IMR-90 (cell line): ENCODE measurements at places on chromosomes 1 and 21.

DNA sequence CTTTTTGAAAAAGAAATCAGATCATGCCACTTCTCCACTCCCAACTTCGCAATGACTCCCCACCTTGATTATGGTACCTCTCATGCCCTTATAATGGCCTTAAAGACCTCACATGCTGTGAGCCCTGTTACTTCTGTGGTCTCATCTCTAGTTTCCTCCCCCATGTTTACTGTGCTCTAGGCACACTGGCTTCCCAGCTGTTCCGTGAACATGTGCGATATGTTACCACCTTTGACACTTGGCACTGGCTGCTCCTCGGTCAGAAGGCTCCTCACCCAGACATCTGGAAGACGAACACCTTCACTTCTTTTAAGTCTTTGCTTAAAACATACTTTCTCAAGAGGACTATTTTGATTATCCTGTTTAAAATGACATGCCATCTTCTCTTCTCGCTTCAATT, 14.3 kb upstream of the NTMT2 start:
- DNase-seq, result no peak

DNA sequence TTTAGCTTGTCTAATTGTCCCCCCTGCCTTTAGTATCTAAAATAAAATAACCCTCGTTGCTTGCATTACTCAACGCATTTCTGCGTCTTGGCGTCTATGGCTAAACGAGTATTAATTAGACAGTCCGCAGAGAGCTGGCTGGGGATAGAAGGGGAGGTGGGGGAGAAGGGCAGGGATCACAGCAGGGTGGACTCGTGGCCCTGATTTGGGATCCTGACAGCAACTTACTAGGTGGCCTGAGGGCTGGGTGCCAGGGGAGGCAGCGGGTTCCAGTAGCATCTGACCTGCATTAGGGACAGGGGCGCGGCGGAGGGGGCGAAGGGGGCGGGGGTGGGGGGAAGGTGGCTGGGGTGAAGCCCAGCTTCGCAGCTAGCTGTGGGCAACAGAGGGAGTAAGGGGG, 1.1 kb upstream of the BACE2 start:
- DNase-seq, result no peak

GRCh38 chr1:950268-950667, 8.8 kb downstream of the NOC2L start:
- DNase-seq, result no peak

- DNase-seq, result no peak
These were observed 4.5 kb downstream of the GUCA2B start for GRCh38 chr1:42157667-42158066.

DNA sequence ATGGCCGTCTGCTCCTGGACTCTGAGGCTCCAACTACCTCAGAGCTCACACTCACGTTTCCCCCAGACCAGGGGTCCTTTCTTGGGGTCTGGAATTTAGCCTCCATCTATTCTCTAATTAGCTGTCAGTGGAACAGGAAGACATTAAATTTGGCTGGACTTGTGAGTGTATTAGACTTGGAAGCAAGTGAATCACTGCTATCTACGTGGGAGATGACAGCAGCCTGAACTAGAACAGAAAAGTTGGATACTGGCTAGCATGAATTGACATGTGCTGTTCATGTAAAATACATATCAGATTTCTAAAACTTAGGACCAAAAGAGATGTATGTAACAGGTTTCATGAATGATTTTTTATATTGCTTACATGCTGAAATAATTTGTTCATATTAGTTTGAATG, 28.0 kb downstream of the TAF5L start:
- peak; percentile 72 for DNase-seq

- DNase-seq, result no peak
These were observed 85.2 kb downstream of the UCK2 start for GRCh38 chr1:165912638-165913037.

GRCh38 chr1:247373721-247374141, 42.1 kb upstream of the ZNF496 start:
- peak; percentile 32 for DNase-seq
